ENCODE measurements at places on chromosomes 2 and 18. TPM values are rescaled to one million over a fixed set of nuclear protein-coding genes. Genes with fewer than 3 reads are reported as not detected.

Gene IL36RN
- polyA plus RNA-seq = not detected

Gene FAM228A
- 72.4 TPM for polyA plus RNA-seq

Gene RPE
- 26.9 TPM for polyA plus RNA-seq

Gene TPO
- polyA plus RNA-seq = 2.9 TPM

Gene CDCA7
- polyA plus RNA-seq = 10.8 TPM

Gene NT5DC4
- polyA plus RNA-seq = 4.2 TPM

Gene TMX3
- polyA plus RNA-seq = 27.1 TPM

Gene PARD6G
- 3.0 TPM for polyA plus RNA-seq

Gene SLC8A1
- polyA plus RNA-seq = 3.6 TPM

Gene SLC11A1
- 2.8 TPM for polyA plus RNA-seq

- DNase-seq = no peak
Measured at GRCh38 chr2:21015281-21015645, 28.6 kb downstream of the APOB start.

GRCh38 chr2:96521219-96521618, 15.3 kb upstream of the ARID5A start:
- no peak for DNase-seq

GRCh38 chr2:218285604-218286003, 6.7 kb downstream of the TMBIM1 start:
- no peak for DNase-seq

GRCh38 chr18:10197097-10197496, 257.3 kb upstream of the APCDD1 start:
- peak; percentile 44 for DNase-seq

GRCh38 chr18:7454429-7454828, 112.7 kb upstream of the PTPRM start:
- DNase-seq = no peak

GRCh38 chr2:107719836-107720235, 106.9 kb upstream of the RGPD4 start:
- no peak for DNase-seq

DNA sequence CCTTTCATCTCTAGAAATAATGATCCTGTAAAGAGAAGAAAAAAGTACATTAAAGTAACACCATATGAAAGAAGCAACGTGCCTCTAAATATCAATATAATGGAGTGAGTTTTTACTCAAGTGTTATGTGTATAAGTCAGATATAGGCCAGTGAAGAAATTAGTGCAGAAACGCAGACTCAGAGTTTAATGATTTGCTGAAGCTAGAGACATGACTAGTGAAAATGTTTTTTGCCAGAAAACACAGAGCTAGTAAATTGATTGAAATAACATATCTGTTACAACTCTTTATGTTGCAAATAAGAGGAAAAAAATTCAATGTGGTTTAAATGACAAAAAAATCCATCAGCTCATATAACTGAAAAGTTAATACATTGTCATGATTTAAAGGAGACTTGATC, 217.2 kb upstream of the NXPH2 start:
- no peak for DNase-seq

GRCh38 chr2:11667866-11668637, 1.9 kb downstream of the NTSR2 start:
- DNase-seq = no peak

DNA sequence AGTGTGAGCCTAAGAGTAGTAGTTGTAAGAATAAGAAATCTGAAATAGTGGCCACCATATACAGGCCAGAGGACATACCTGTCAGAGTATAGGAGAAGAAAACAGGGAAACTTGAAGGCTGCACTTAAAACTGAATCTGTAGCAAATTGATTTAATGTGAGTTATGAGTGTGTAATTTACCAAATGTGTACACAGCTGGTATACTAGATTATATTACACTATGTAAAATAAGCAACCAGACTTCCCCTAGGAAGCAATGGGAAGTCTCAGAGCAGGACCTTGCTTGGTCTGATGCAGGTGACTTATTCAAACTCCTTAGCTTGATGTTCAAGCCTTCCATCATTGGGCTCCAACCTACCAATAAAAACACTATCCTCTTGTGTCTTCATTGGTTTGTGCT, 17.3 kb upstream of the EPC2 start:
- DNase-seq = no peak

DNA sequence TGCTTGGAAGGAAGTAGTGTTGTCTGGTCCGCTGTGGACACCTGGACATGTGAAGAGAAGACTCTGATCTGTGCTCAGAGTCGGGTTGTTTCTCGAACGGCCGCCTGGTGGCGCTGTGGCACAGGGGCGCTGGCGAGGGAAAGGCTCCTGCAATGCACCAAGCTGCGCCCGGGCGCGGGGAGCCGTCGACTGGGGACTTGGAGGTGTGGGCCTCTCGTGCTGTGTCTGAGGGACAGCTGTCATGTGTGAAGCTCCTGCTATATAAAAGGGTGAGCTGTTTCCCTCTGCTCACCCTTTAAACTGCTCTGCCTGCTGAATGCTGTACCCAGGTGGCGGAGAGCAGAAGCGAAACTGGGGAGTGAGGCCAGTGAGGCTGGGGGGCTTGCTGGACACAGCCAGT, 44.0 kb downstream of the GNAL start:
- DNase-seq = peak; percentile 84

DNA sequence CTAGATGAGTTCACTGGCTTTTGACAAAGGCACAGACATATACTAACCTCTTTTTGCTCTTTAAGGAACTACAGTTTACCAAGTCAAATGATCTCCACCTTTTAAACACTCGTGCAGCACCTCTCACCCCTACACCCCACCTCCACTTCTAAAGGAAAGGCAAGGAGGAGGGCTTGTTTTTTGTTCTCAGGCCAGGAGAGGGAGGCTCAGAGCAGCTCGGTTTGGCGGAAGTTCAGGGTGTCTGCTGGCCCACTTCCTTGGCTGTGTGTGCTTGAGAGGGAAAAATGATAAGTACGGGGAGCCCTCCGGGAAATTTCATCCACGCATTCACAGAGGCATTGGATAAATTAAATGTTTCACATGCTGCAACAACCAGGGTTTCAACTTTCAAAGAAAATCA, 667.9 kb downstream of the BCL11A start:
- DNase-seq = no peak

DNA sequence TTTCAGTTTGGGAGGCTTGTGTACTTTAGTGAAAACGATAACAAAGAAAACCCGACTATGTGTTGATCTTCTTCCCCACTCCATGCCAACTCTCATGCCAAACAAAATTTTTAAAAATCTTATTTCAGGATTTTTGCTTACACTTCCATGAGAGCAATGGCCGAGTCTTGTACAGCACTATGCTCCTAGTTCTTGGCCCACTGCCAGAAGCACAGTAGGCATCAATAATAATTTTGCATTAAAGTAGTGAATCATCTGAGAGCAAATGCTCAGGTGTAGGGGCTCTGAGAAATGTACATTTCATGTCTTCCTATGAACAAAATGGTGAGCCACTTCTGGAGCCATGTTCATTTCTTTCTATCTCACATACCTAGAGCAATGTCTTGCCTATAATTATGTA, 62.2 kb downstream of the MAP3K19 start:
- no peak for DNase-seq

DNA sequence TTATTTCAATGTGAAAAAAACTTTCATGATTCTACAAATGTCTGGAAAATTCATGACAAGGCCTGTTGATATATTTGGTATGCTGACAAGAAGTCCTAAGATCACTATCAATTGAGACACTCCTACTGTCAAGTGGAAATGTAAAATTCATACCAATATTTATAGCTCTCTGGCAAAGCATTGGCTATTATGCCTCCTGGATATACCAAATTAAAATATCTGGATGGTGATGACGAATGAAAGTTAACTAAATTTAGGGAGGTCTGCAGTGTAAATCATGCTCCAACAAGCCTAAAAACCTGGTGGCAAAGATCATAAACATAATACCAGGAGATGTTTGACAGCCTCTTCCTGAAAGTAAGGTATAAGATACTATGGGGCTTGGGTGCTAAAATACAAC, 41.1 kb upstream of the TCF4 start:
- no peak for DNase-seq

DNA sequence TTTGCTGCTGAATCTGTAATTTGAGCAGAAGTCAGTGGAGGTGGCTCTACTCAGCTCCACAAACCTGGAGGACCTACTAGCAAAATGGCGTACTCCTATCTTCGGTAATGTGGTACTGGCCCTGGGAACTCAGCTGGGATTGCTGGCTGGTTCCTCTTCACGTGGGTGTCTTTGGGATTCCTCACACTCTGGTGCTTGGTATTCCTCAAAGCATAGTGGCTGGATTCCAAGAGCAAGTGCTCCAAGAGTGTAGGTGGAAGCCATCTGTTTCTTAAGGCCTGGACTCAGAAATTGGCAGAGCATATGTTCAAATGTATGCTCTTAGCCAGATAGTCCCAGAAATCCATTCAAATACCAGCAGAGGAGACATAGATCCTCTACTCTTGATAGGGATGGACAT, 281.9 kb upstream of the CDH7 start:
- DNase-seq = no peak

DNA sequence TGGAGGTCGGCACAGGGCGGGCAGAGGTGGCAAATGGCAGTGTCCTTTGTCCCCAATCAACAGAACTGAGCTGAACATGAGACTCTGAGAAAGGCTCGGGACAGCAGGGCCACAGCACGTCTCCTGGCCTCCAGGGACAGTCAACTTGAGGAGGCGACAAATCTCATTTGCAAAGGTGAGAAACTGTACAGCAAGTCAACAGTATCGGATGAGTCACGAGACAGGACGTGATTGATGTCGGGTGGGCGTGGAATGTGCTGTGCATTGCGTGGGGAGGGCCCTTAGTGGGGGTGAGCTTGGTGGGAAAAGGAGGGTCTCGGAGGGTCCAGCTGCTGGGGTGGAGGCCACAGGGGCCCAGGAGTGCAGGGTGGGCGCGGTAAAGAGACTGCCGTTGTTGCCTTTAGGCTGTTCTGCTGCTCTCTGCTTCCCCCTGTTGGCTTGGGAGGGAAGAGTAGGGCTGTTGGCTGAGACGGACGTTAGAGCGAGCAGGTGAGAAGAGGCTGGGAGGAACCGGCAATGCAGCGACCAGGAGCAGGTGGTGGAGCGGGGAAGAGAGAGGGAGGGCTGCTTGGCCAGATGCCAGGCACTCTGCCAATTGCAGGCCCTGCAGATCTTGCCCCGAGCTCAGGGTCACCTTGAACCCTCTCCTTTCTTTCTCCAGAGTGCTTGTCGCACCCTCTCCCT, 164.3 kb downstream of the BCL2 start:
- peak; percentile 77 for DNase-seq

GRCh38 chr2:195560209-195560895, 96.7 kb upstream of the SLC39A10 start:
- DNase-seq = no peak

DNA sequence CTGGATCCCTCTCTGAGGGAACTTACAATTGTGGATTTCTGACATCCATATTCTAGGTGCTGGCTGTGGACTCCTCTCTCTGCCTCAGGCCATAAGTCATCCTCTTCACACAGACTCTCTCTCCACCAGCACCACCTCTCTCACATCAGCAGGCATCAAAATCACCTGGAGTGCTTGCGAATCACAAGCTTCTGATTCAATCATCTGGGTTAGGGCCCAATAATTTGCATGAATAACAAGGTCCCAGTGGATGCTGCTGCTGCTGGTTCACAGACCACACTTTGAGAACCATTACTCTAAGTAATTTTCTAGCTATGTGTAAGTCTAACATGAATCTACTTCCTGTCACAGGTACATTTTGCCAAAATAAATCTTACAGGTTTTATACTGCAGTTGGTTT, 214.9 kb downstream of the DSEL start:
- DNase-seq = no peak

DNA sequence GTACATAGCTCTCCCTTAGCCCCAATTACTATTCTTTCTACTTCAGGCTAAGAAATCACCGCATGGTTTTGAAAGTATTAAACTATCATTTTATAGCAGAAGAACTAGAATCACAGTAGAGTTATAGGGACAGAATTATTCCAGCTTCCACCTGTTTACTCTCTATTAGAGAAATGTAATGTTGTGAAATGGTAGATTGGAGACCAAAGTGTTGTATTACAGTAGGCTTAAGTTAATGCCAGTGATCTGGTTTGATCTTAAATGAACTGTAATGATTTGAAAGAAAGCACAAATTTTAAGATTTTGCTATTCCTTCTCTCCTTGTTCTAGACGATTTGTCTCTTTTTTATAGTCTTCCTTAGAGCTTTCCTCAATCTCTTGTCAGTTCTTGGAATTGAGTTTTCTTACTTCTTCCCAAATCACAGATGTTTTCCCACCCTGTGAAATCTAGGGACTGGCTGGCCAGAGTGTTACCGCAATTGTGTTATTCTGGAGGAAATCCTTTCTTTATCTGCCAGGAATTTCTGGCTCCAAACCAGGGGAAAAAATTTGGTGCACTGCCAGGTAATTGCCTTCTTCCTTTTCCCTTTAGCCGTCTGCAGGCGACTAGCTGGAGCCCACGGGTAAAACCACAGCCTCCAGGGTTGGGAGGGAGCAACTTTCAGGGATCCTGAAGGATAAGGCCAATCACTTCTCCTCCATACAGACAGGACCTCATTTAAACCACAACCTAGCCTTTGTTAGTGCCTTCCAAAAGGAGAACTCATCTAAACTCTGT, 51.7 kb downstream of the NOP58 start:
- DNase-seq = peak; percentile 68
